Tibial nerve (tissue), 4 donors: ENCODE measurements at places on chromosomes 1 and 21.

GRCh38 chr1:110135246-110135645, 15.0 kb upstream of the SLC6A17 start:
- H3K4me3 ChIP-seq: no peak overlapping the region
- no peak for DNase-seq
- peaks cover 35% of the 10 kb centered on the region for H3K27me3 ChIP-seq
- H3K27ac ChIP-seq: no peak overlapping the region
- no peaks in the 10 kb centered on the region for H3K4me1 ChIP-seq

DNA sequence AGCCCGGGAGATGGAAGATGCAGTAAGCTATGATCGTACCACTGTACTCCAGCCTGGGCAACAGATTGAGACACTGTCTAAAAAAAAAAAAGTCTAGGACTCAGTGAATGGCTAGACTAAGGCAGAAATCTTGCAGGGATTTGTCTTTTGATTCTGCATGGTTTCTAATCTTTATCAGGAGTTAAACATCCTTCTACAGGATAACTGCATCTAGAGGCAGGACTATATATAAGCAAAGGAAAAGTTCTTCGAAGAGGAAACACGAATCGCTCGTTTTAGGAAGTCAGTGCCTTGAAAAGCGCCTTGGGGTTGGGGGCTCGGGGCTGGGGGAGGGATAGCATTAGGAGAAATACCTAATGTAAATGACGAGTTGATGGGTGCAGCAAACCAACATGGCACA, 602 bp upstream of the UFC1 start:
- H3K36me3 ChIP-seq: no peaks in the 10 kb centered on the region
- H3K4me1 ChIP-seq: peaks cover 11% of the 10 kb centered on the region

- H3K27me3 ChIP-seq: no peaks in the 10 kb centered on the region
- no peak overlapping the region for H3K4me3 ChIP-seq
Measured at GRCh38 chr21:29991624-29992023, 51.8 kb upstream of the GRIK1 start.

DNA sequence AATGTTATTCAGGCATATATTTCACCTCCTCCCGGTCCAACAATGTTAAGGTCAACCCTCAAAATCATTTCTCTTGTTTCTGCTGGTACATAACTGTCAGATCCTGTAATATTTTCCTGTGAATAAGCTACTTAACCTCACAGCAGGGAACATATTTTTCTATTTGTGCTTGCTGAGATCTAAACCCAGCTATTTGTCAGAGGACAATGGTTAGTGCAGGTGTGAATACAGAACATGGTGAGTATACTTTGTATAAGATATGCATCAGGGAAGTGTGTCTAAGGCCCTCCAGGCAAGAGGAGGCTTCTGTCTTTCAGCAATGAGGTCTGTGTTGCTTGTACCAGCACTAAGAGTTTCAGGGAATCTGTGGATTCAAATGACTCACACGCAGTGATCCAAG, 970.6 kb downstream of the NCAM2 start:
- H3K27ac ChIP-seq: no peak overlapping the region
- H3K4me3 ChIP-seq: no peak overlapping the region
- H3K4me1 ChIP-seq: no peaks in the 10 kb centered on the region
- no peaks in the 10 kb centered on the region for H3K36me3 ChIP-seq

GRCh38 chr1:40926441-40926840, 53.1 kb upstream of the CTPS1 start:
- H3K4me1 ChIP-seq: no peaks in the 10 kb centered on the region
- no peaks in the 10 kb centered on the region for H3K36me3 ChIP-seq
- no peak overlapping the region for H3K27ac ChIP-seq
- no peak overlapping the region for H3K4me3 ChIP-seq
- DNase-seq: no peak

- H3K4me3 ChIP-seq: peak overlapping the region; percentile 70
- peak overlapping the region; percentile 82 for H3K27ac ChIP-seq
- H3K36me3 ChIP-seq: no peaks in the 10 kb centered on the region
Measured at GRCh38 chr1:151991663-151992302, 1.9 kb downstream of the S100A10 start.

DNA sequence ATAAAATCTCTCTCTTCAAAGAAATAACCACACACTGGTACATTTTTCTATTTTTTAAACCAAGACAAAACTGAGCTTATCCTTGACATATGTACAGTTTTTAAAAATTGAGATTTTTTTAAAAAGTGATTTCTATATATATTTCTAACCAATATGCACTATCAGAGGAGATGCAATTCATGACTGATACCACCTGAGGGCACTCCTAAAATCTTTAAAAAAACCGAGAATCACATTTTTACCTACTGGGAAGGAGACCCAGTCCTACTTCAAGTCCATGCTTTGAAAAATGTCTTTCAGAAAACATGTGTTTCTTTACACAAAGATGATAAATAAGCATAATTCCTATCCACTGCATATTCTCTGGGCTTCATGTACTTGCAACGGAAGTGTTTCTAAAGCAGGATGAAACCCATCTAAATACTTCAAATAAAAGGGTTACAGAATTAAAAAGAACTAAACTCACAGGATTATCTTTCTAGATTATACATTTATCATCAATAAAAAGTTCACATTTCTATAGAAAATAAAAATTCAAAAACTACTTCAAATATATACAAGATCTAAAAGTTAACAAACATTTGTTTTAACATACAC, 98.6 kb downstream of the ENAH start:
- DNase-seq: no peak
- H3K36me3 ChIP-seq: peaks cover 14% of the 10 kb centered on the region
- no peak overlapping the region for H3K27ac ChIP-seq
- no peaks in the 10 kb centered on the region for H3K27me3 ChIP-seq
- H3K4me3 ChIP-seq: no peak overlapping the region

DNA sequence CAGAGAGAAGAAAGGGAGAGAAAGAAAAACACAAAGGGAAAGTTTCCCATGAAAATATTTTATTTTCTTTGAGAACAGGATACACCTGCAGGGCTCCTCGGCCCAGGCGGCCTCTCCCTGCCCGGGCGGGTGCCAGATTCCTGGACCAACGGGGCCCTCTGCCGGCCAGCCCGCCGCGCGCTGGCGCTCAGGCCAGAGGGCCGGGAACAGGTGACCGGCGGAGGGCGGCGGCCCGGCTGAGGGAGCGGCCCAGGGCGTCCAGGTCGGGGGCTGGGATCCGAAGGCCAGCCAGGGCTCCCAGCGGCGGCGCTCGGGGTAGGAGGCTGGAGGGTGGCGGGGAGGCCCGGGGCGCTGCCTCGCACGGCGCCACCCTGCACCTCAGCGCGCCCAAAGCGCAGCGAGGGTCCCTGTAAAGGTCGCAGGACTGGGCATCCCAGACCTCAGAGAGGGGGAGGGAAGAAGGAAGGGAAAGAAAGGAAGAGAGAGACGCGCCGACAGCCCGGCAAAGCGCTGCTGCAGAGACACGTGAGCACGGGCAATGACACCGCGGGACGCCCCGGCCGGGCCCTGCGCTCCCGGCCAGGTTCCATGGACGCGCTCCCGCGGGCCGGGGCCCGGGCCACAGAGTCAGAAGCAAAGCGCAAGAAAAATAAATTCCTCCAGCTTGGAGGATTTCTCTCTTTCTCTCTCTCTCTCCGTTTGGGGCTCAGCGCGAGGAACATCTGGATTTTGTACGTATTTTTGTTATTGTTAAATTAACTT, 927 bp downstream of the WNT9A start:
- H3K27me3 ChIP-seq: peaks cover 18% of the 10 kb centered on the region
- peak overlapping the region; percentile 74 for H3K4me3 ChIP-seq
- no peaks in the 10 kb centered on the region for H3K4me1 ChIP-seq
- no peaks in the 10 kb centered on the region for H3K36me3 ChIP-seq
- peak; percentile 61 for DNase-seq
- peak overlapping the region; percentile 62 for H3K27ac ChIP-seq

GRCh38 chr1:86703696-86704457, 499 bp upstream of the SH3GLB1 start:
- DNase-seq: no peak
- H3K27ac ChIP-seq: peak overlapping the region; percentile 99
- H3K27me3 ChIP-seq: no peaks in the 10 kb centered on the region
- no peaks in the 10 kb centered on the region for H3K36me3 ChIP-seq
- H3K4me1 ChIP-seq: peaks cover 41% of the 10 kb centered on the region

GRCh38 chr1:237170149-237170548, 128.2 kb downstream of the RYR2 start:
- no peak overlapping the region for H3K27ac ChIP-seq
- no peaks in the 10 kb centered on the region for H3K27me3 ChIP-seq
- no peak for DNase-seq
- H3K4me3 ChIP-seq: no peak overlapping the region
- no peaks in the 10 kb centered on the region for H3K36me3 ChIP-seq
- H3K4me1 ChIP-seq: no peaks in the 10 kb centered on the region

- no peak overlapping the region for H3K4me3 ChIP-seq
- H3K4me1 ChIP-seq: no peaks in the 10 kb centered on the region
- H3K27ac ChIP-seq: no peak overlapping the region
- no peaks in the 10 kb centered on the region for H3K27me3 ChIP-seq
- DNase-seq: no peak
- no peaks in the 10 kb centered on the region for H3K36me3 ChIP-seq
Measured at GRCh38 chr1:65222340-65222940, 74.4 kb downstream of the AK4 start.

GRCh38 chr1:150118716-150119115, 31.0 kb upstream of the PLEKHO1 start:
- no peak for DNase-seq
- no peaks in the 10 kb centered on the region for H3K4me1 ChIP-seq

DNA sequence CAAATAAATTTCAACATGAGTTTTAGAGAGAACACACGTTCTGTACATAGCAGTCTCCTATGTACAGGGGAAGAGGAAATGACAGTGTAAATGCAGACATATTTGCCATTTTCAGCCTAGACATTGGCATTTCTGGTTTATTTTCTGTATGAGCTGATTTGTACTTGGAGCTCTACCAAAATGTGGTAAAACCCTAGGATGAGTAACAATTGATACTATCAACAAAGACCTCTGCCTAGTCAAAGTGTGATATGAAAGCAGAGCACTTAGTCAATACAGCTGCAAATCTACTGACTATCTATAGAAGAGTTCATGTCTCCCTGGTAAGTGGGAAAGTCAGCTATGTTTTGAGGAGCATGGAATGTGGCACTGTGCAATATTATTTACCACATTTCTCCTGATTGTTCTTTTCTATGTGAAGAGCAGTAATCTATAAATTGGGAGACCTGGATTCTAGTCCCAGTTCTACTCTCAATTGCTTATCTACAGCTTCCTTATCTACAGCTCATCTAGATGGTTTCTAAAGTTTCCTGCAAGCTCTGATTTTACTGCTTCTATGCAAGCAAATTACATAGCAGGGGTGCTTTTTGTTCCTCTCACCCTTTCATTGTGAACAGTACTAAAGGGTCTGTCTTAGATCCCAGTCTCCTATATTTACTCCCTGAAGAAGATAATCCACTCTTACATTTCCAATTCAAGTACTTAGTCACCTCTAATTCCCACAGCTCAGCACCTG, 334.2 kb downstream of the NTNG1 start:
- H3K4me1 ChIP-seq: no peaks in the 10 kb centered on the region
- no peak overlapping the region for H3K4me3 ChIP-seq
- H3K36me3 ChIP-seq: no peaks in the 10 kb centered on the region
- H3K27ac ChIP-seq: no peak overlapping the region
- DNase-seq: no peak

GRCh38 chr1:54814571-54814970, 13.4 kb upstream of the TTC22 start:
- H3K27me3 ChIP-seq: no peaks in the 10 kb centered on the region
- no peaks in the 10 kb centered on the region for H3K4me1 ChIP-seq
- DNase-seq: no peak
- peak overlapping the region; percentile 40 for H3K27ac ChIP-seq
- H3K36me3 ChIP-seq: no peaks in the 10 kb centered on the region

DNA sequence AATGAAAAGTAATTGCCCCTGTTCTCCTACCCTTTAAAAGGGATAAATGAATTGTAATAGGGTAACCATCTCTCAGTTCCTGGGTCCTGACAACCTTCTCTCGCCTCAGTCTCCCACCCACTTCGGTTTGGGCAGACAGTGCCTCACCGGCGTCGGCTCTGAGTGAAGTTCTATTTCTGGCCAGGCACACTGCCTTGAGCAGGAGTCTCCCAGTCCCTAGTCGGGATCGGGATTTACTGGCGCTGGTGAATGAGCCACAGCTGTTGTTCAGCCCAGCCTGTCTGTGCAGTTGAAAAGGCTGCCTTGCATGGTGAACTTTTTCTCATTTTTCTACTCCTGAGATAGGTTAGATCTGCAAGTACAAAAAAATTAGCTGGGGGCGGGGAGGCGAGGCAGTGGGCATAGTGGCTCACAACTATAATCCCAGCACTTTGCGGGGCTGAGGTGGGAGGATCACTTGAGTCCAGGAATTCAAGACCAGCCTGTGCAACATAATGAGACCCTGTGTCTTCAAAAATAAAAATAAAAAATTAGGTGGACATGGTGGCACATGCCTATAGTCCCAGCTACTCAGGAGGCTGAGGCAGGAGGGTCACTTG, 7.4 kb downstream of the PLEKHM2 start:
- H3K27me3 ChIP-seq: no peaks in the 10 kb centered on the region
- no peak for DNase-seq
- H3K36me3 ChIP-seq: peaks cover 17% of the 10 kb centered on the region
- peaks cover 16% of the 10 kb centered on the region for H3K4me1 ChIP-seq

DNA sequence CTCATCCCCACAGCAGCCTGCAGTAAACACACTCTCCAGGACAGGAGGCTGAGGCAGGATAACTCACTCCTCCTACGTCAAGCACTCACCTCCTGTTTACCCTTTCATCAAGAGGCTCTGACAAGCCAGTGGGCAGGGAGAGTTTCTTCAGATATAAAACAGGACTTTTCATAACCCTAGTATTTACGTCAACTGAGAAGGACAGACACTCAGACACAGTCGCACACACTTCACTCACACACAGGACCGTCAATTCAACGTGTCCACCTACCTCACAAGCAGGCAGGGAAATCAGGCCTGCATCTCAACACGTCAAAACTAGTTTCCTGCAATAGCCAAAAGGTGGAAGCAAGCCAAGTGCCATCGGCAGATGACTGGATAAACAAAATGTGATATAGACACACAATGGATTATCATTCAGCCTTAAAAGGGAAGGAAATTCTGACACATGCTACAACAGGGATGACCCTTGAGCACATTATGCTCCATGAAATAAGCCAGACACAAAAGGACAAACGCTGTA, 48.6 kb downstream of the ITPKB start:
- H3K36me3 ChIP-seq: no peaks in the 10 kb centered on the region
- no peak for DNase-seq
- no peaks in the 10 kb centered on the region for H3K27me3 ChIP-seq
- H3K4me1 ChIP-seq: peaks cover 64% of the 10 kb centered on the region
- H3K4me3 ChIP-seq: no peak overlapping the region
- H3K27ac ChIP-seq: peak overlapping the region; percentile 35

- no peaks in the 10 kb centered on the region for H3K27me3 ChIP-seq
- H3K27ac ChIP-seq: no peak overlapping the region
- H3K4me3 ChIP-seq: no peak overlapping the region
- no peaks in the 10 kb centered on the region for H3K4me1 ChIP-seq
Measured at GRCh38 chr1:230391776-230392535, 34.2 kb downstream of the PGBD5 start.

GRCh38 chr21:30117631-30118030, 49.0 kb downstream of the CLDN17 start:
- H3K27ac ChIP-seq: no peak overlapping the region
- H3K27me3 ChIP-seq: no peaks in the 10 kb centered on the region
- no peaks in the 10 kb centered on the region for H3K4me1 ChIP-seq
- no peak overlapping the region for H3K4me3 ChIP-seq
- no peaks in the 10 kb centered on the region for H3K36me3 ChIP-seq
- no peak for DNase-seq
